ENCODE measurements at places on chromosomes 4 and X.

DNA sequence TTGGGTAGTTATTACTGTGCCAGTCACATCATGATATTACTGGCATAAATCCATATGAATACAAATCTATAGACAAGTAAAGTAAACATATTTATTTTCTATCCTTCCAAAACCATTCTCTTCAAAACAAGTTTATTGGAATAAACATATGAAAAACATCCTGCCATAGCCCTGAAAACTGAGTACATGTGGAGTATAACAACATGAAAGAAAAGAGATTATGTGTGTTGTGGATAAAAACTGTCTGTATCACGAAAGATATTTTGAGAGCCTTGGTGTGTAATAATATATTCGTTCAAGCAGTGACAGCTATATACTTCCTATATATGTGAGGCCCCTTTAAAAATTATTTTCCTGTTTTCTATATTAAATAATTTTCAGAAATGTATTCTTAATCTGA lies 1742.2 kb downstream of the ARAP2 start:
- DNase-seq, result no peak

GRCh38 chr4:87849612-87850011 lies 16.8 kb downstream of the MEPE start:
- peak; percentile 88 for DNase-seq

- DNase-seq, result peak; percentile 6
These were observed 275.2 kb upstream of the EDA2R start for GRCh38 chrX:66914080-66914479.

- DNase-seq, result no peak
These were observed 73.0 kb upstream of the KLHL13 start for GRCh38 chrX:118189628-118190027.

DNA sequence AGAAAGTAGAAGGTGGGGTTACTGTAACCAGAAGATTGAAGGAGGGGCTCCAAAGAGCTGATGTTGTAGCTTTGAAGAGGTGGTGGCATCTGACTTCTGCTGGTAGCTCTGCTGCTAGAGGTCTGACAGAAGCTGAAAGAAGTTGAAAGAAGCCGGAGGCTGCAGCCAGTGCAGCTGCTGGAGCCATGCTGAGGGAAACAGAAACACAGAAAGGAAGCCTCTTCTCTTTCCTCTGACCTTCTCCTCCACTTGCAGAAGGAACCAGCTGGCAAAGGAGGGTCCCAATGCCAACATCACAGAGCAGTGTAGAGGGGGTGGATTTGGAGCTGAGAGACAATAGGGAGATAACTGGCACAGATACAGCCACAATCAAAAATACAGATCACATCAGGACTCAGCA lies 89.3 kb upstream of the HHIP start:
- no peak for DNase-seq

DNA sequence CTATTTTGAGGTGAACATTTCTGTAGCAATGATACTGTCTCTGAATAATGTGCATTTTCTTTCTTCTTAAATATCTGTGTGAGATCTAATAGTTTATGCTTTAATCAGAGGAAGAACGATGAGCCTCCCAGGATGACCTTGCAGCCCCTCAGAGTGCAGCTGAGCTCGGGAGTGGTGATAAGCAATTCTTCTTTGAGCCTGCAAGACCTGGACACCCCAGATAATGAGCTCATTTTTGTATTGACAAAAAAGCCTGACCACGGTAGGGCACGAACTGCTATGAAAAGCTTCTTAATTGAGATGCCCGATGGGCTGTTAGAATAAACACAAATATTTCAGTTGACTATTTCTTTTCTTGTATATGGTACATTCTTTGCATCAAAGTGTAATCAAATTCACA lies 105.0 kb upstream of the ANXA3 start:
- no peak for DNase-seq

DNA sequence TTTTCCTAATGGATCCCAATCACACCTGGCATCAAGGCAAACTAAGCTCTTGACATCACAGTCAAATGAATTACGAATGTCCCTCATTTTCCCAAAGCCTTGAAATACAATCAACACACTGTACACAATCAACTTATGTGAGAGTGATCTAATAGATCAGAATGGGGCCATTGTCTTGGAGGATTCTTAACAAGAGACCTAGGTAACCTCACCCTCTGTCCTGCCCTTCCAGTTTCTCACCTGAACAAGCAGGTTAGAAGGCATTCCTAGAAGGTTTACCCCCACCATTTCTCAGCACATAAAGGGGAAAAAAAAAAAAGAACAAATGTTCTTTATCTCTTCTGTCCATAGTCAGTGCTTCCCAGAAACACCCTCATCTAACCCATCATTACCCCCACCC lies 6.3 kb downstream of the SLC39A8 start:
- DNase-seq, result no peak

DNA sequence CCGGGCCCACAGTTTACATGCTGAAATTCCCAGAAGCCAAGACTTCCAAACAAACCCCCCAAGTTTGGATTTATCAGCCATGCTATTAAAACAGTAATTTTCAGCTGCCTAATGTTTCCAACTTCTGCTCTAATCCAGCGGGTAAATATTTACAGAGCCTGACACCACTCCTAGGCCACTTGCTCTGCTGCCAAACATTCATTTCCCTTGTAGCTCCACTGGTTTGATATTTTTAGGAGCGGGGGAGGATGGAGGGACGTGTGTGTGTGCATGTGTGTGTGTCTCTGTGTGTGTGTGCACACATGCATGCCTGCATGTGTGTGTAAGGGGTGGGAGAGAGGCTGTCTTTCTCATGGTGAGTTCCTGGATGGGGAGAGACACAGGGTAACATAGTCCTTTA lies 115.7 kb upstream of the PJA1 start:
- no peak for DNase-seq

GRCh38 chr4:14520171-14520570 lies 482.1 kb upstream of the CPEB2 start:
- no peak for DNase-seq

DNA sequence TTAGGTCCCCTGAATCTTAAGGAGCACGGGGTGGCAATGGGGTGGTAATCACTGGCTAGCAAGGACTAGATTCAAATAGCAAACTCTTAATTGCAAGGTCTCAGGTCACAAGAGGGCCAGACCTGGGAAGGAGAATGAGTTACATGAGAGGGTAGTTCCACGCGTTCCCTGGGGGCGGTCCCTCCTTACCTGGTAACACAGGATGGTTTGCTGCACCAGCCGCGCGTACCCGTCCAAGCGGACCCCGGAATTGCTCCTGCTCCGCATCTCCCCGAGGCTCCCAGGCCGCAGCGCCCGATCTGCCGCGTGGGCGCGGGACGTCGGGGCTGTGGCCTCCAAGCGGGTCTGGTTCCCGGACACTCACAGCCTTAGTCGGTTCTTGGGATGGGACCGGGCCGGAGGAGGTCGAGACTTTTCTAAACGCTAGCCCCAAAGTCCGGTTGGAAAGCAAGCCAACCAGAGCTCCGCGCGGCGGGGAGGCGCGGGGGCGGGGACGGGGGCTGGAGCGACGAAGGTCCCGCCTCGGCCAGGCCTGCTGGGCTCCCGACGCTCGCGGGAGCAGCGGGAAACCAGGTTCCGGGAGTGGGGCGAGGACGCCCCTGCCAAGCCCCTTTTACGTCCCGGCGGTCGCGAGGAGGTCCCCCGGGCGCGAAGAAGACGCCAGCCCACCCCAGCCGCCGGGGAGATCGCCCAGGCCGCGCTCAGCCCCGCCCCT lies at the start of gene PHKA2:
Gene PHKA2 (minus strand): TSS at position 449 of the 715 bp plus-strand sequence. CDS start 182 bp downstream, at position 267.
- DNase-seq, result peak; percentile 32

DNA sequence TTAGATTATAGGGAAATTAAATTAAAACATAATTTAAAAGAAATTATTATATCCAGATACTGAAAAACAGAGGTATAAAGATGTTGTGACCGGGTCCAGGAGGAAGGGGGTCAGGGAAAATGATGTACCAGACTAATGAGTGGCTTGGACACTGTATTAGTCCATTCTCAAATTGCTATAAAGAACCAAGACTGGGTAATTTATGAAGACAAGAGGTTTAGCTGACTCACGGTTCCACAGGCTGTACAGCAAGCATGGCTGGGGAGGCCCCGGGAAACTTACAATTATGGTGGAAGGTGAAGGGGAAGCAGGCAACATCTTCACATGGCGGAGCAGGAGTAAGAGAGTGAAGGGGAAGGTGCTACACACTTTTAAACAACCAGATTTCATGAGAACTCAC lies 3.4 kb upstream of the FAM9B start:
- no peak for DNase-seq

DNA sequence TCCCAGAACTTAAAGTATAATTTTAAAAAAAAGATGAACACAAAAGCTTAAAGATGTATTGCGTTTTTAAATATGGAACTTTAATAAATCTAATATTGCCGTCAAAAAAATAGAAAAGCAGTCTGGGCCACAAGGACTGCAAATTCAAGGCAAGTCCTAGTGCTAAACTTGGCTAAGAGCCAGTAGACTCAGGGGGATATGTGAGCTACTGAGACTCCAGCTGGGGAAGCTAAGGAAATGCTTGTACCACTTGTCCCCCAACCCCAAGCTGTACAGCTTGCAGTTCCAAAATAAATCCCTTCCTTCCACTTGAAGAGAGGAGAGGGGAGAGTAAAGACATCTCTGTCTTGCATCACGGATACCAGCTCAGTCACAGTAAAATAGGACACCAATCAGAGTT lies 290.8 kb upstream of the FGF13 start:
- DNase-seq, result no peak

DNA sequence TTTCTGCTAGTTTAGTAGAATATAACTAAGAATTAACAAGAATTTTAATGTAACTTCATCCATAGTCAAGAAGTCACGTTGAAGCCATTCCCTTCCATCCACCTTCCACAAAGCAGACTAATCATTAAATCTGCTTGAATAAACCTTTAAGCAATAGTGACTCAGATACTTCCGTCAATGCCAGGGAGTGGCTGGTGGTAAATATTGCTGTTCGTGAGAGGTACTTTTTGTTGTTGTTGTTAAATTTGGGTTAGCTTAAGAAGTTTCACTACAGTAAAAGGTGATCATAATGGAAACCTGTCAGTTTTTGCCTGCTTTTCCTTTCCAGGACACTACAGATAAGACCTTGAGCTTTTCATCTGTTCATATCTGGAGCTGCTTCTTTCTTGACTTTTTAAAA lies 316.3 kb downstream of the TMA16 start:
- DNase-seq, result no peak

DNA sequence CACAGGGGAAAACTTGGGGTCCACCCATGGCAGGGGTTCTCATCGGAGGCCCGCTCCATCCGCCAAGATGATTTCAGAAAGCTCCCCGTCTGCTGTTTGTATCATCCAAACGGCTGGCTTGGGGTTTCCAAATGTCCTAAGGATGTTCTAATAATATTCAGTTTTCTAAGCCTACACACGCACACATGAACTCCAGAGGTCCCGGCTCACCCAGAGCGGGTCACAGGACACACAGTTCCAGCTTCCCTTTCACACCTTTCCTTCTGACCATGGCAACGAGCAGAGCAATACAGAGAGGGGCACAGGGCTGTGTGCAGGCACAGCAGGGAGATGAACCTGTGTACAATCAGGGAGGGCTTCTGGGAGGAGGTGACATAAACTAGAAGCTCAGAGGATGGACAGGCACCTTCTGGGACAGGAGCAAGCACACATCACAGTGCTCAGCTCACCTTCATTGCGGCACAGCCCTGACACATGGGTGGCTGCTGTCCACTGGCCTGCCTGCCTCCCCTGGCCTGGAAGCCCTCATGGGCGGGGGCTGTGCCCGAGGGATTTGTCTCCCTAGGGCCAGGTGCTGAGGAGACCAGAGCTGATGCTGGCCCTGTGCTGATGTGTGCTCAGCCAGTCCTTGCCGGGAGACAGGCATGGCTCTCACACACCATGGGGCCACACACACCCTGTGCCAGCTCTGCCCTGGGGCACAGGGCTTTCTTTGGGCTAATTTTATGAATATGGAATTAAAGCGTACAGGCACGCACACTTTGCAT lies 44.8 kb downstream of the ABLIM2 start:
- no peak for DNase-seq

- no peak for DNase-seq
These were observed 25.9 kb upstream of the ETNPPL start for GRCh38 chr4:108788731-108789130.

DNA sequence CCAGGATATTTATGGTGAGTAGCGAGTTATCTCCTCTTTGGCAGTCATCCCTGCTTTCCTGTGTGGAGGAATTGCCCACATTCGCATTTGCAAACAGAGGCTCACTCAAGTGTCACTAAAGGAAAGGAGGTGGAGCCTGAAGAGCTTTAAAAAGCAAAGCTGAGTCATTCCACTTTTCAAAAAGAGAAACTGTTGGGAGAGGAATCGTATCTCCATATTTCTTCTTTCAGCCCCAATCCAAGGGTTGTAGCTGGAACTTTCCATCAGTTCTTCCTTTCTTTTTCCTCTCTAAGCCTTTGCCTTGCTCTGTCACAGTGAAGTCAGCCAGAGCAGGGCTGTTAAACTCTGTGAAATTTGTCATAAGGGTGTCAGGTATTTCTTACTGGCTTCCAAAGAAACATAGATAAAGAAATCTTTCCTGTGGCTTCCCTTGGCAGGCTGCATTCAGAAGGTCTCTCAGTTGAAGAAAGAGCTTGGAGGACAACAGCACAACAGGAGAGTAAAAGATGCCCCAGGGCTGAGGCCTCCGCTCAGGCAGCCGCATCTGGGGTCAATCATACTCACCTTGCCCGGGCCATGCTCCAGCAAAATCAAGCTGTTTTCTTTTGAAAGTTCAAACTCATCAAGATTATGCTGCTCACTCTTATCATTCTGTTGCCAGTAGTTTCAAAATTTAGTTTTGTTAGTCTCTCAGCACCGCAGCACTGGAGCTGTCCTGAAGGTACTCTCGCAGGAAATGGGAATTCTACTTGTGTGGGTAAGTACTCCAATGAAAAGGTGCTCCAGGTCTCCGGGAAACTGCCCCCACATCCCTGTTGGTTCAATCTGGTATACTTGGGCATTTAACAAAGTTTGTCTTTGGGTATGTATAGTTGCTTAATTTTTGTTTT lies at the start of gene EGF:
Gene EGF (plus strand): TSS at position 178 of the 890 bp plus-strand sequence. CDS start 453 bp downstream, at position 631.
- DNase-seq, result no peak

- no peak for DNase-seq
These were observed 531.4 kb downstream of the INPP4B start for GRCh38 chr4:142314686-142315085.

DNA sequence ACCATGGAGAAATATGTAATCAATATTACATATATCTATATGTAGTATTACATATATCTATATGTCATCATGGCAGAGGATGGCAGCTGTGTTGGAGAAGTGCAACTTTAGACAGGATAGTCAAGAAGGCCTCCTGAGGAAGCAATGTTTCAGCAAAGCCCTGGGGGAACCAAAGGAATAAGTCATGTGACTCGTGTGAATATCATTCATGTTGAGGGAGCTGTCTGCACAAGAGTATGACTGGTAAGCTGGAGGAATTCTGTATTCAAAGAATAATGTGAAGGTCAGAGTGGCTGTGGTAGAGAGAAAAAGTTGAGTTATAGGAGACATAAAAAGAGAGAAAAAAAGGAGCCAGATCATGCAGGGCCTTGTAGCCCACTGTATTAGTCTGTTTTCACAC lies 92.9 kb upstream of the EDNRA start:
- no peak for DNase-seq

GRCh38 chrX:57155171-57155570 lies 18.0 kb upstream of the SPIN2A start:
- no peak for DNase-seq
